ENCODE measurements at places on chromosomes 6 and 20.

DNA sequence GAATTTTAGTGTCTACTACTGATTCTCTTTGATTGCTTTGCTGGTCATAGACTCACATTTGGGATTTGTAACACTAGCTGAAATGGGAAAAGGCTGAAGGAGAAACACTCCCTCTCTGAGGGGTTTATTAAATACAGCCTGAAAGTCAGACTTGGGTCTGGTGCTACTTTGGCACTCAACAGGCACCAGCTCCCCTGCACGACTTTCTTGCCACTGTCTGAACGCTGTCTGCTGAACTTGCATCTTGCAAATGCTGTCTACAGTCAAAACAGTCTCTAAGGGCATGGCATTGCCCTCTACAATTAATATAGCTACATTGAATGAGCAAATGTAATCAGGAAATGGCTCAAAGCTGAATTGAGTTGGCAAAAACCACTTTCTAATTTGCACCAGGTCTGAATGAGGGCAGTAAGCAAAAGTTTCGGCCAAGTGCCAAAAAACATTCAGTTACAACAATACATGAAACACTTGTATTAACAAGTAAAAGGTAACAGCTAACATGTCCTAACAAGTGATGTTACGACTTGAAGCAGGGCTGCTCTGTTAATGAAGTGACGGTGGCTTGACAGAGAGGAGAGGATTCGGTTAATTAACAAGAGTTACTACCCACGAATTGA, 119.5 kb downstream of the FOXC1 start:
- DNase-seq, result no peak

DNA sequence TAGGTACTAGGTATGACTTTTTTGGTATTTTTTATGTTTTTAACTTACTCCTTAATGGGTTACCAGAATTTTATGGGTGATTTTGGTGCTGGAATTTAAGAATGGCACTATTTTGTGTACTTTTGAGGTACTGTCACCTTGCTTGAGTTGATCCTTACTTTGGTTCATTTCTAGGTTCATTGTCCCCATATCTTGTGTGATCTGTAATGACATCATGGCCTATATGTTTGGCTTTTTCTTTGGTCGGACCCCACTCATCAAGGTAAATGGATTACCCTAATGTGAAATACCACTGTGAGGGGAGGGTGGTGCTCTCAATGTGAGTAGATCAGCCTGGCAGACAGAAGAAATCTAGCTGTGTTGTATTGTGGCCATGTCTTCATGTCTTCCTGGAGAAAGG, 57.9 kb downstream of the CDS2 start:
- DNase-seq, result no peak

GRCh38 chr6:149425754-149426153, 25.7 kb downstream of the SUMO4 start:
- DNase-seq, result no peak

DNA sequence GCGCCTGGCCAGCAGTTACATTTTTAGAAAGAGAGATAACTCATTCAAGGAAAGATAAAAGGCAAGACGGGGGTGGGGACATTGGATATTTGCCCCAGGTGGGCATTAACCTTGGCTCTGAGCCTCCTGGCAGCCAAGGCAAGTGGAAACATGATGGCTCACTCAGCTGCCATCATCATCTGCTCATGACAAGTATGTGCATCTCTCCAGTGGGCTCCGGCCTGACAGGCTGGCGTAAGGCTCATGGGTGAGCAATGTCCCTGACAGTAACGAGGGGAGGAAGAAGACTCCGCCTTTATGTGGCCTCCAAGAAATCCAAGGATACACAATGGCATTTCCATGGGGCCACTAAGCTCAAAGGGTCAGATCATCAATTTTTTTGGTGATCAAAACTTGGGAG, 13.3 kb downstream of the ANKRD60 start:
- DNase-seq, result no peak

Data from fibroblast of skin of left quadriceps (primary cell).